Mammary epithelial cell (primary cell): ENCODE measurements at places on chromosomes 11 and 22.

- DNase-seq, result no peak
These were observed 139.9 kb upstream of the NARS2 start for GRCh38 chr11:78714539-78714938.

- no peak for DNase-seq
These were observed 27.0 kb downstream of the POLDIP3 start for GRCh38 chr22:42587588-42588175.

- no peak for DNase-seq
These were observed 83.9 kb upstream of the PARVA start for GRCh38 chr11:12293486-12293885.

GRCh38 chr11:74367881-74368280 lies 30.4 kb downstream of the PGM2L1 start:
- DNase-seq, result no peak
